ENCODE measurements at places on chromosomes 11 and 22.

- DNase-seq: no peak
Observed at GRCh38 chr11:126328444-126328843, 24.6 kb downstream of the DCPS start.

DNA sequence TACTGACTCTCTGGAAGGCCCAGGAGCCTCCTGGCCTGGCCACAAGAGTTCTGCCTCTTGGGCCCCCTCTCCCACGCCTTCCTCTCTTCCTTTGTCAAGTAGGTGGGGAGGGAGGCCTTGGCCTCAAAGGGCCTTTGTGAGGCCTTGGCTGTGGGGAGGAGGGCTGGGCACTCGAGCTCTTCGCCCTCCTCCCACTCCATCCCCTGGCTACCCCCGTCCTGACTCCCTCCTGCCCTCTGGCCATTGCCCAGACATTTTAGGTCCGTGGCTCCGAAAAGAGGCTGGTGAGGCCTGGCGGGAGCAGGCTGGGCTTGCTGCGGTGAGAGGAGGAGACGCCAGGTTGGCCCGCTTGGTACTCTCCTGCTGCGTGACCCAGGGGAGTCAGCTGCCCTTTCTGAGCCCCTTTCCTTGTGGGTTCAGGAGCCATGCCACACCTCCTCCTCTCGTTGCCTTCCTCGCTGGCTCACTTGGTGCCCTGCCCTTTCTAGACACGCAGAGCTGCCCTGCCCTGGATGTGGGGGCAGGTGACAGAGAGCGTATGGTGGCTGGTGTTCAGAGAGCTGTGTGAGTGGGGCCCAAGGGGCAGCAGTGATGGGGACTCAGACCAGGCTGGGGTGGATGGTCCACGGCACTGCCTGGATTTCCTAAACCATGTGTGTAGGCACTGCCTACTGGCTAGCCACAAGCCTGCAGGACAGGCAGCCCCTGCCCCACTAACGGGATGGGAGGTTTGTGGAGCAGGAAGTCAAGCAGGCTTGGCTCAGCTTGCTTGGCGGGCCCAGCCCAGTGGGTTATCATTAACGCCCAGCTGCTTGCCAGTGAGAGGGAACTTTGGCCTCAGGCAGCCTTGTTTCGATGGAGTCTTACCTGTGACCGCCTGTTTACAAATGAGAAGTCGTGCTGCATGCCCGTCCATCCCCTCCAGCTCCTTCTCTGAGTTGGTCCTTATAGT is 15.8 kb upstream of the OMP start:
- no peak for DNase-seq

DNA sequence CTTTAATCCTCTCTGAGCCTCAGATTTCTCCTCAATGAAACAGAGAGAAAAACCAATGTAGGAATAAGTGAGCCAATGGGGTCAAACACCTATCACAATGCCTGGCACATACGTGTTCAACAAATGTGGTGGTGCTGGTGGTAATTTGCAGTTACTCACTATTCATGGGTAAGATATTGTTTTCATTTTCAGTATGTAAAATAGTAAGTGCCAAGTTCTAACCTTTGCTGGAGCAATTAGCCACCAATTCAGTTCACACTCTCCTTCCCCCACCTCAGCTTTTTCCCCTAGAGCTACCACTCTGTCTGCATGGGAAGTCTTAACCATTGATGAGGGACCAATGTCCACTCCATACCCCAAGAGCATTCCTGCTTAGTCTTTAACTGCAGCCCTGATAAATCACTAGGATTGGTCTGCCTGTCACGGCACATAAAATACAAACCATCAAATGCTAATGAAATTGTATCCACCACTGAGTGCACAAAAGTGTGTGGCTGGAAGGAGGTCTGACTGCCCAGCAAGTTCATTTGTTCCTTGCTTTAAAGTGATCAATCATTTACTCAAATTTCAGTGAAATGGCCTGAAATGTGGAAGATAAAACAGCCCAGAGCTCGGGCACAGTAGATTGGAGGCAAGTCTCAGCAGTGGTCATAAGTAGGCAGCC is 187.4 kb upstream of the API5 start:
- no peak for DNase-seq

DNA sequence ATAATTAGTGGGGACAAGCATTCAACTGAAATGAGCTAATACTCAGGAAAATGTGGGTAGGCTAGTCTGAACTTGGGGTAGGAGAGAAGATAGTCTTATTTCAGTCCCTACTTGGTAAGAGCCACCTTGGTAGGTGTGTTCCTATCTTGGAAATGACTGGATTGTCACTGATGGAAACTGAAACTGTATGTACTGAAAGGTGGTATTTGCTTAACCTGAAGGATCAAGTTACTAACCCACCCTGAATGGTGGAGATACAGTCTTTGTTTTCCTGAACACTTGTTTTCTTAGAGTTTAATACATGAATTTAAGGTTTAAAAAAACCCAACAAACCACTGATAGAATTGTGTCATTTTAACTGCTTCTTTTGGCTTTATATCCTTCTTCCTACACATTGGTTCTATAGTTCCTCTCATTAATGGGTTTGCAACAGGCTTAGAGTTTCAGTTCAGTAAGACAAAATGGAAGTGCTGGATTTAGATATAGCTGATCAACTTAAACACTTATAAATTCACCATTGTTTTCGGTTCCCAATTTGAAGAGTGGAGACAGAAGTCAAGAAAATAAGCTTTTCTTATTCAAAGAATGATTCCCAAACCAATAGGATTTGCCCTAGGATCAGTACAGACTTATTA is 4.2 kb downstream of the FAR1 start:
- DNase-seq: no peak

DNA sequence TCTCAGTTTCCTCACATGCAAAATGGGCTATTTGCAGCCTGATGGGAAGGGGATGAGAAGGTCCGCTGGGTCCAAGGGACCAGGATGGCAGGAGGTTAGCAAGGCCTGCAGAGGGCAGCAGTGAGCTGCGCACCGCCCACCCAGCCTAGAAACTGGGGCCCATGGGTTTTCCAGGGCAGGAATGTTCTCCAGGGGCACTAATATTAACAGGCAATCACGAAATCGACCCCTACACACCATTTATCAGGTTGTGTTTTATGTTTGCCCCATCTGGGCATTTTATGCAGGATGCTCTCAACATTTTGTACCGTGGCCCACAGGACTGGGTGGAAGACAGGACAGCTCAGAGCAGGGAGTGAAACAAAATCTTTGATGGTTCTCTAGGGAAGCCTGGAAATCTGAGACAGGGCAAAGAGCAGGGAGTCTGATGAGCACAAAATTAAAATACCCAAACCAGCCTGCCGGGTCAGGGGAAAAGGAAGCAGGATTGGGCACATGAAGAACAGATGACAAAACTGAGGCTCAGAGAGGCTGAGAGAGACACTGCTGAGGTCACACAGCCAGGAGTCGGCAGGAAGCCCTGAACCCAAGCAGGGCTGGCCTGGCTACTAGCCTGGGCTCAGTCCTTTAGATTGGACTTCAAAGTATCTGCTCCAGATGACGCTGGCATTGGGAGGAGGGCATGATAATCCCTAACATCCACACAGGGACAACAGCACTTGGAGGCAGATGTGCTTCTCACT is 1.6 kb upstream of the BCR start:
- peak; percentile 67 for DNase-seq

DNA sequence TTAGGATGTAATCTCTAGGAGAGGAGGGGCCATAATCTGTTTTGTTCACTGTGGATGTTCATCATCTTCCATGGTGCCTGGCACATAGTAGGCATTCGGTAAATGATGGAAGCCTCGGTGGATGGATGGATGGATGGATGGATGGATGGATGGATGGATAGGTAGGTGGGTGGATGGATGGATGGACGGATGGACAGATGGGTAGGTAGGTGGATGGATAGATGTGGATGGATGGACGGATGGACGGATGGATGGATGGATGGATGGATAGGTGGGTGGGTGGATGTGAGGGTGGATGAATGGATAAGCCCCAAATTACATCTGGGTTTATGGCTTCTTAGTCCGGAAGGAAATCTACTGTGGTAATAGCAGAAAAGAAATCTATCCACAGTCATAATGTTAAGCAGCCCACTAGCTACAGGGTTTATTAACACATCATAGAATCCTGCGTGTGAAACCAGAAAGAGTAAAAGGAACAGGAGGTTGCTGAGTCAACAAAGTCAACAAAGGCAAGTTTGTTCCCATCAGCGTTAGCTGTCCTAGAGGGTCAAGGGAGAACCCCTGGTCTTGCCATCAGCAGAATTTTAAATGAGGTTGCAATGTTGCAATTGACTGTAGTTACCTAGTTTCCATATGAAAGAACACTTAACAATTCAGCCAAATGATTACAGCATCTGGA is 82.8 kb downstream of the C11orf91 start:
- DNase-seq: no peak

- peak; percentile 70 for DNase-seq
Observed at GRCh38 chr22:50190182-50190940, 4.6 kb downstream of the TRABD start.

DNA sequence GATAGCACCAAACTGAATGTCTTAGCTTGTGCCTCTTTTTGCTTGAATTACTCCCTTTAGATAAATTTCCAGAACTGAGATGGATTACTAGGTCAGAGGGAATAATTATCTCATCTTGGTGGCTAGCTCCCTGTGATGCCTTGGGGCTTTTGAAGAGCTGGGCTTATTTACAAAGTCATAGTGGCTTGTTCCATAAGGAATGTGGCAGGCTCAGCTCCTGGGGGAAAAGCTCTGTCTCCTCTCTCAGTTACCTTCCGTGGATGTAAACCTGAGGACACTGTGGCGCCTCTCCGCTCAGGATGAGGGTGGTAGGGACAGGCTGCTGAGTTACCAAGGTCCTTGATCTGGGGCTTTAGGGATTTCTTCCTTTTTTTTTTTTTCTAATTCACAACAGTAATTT is 121.7 kb downstream of the PARVA start:
- DNase-seq: no peak
